ENCODE measurements at places on chromosomes 2 and 18. TPM values are rescaled to one million over a fixed set of nuclear protein-coding genes. Genes with fewer than 3 reads are reported as not detected.

TUBB6 gene
- 499 TPM for total RNA-seq

SUCLG1 gene
- total RNA-seq: 126 TPM

OTOS gene
- total RNA-seq: not detected

SP5 gene
- 3.1 TPM for total RNA-seq

CCDC141 gene
- total RNA-seq: 61.6 TPM

ITGA4 gene
- total RNA-seq: 19.3 TPM

All from skeletal muscle tissue (tissue), 5 donors.